ENCODE measurements at places on chromosomes 3 and 15. TPM values are rescaled to one million over a fixed set of nuclear protein-coding genes. Genes with fewer than 3 reads are reported as not detected.

The SKOR1 gene
- 0.69 TPM for total RNA-seq

The CATSPER2 gene
- total RNA-seq = 5.5 TPM

The CLRN1 gene
- total RNA-seq = not detected

The TM4SF18 gene
- total RNA-seq = 4.8 TPM

The ST8SIA2 gene
- 61.8 TPM for total RNA-seq

The PRSS50 gene
- not detected for total RNA-seq

The ALG1L2 gene
- total RNA-seq = not detected

The VWA5B2 gene
- 3.9 TPM for total RNA-seq

The CHRD gene
- 6.0 TPM for total RNA-seq

The IMPG2 gene
- 6.9 TPM for total RNA-seq

The EIF2B5 gene
- total RNA-seq = 40.1 TPM

The CASR gene
- 0.69 TPM for total RNA-seq

The TRAT1 gene
- total RNA-seq = not detected

The ISLR2 gene
- total RNA-seq = 60.2 TPM

The DUOX1 gene
- under 0.01 TPM for total RNA-seq

The DZIP1L gene
- 14.3 TPM for total RNA-seq

The HMCES gene
- 20.8 TPM for total RNA-seq

The DAG1 gene
- 33.4 TPM for total RNA-seq

The GOLGA6B gene
- not detected for total RNA-seq

The ATP8B4 gene
- 11.1 TPM for total RNA-seq

The ASB14 gene
- total RNA-seq = 0.69 TPM

The RPL29 gene
- 715 TPM for total RNA-seq

The REC114 gene
- total RNA-seq = not detected

The FEZF2 gene
- total RNA-seq = 1.6 TPM

The COL7A1 gene
- 3.5 TPM for total RNA-seq

The OR5K2 gene
- total RNA-seq = not detected

The PPP1R14D gene
- not detected for total RNA-seq

The PTH1R gene
- total RNA-seq = 4.2 TPM

The LTF gene
- 0.92 TPM for total RNA-seq

The FRMD5 gene
- 27.9 TPM for total RNA-seq

The AHSG gene
- 0.23 TPM for total RNA-seq

The SLC30A4 gene
- 26.3 TPM for total RNA-seq

The RYR3 gene
- total RNA-seq = 23.1 TPM

The CPLX3 gene
- 0.92 TPM for total RNA-seq

The DLL4 gene
- 5.1 TPM for total RNA-seq

The LACTB gene
- 16.1 TPM for total RNA-seq

The LRRC3B gene
- 39.9 TPM for total RNA-seq

The NOX5 gene
- total RNA-seq = 0.23 TPM

The ZPLD1 gene
- 0.46 TPM for total RNA-seq

The WNT7A gene
- 12.9 TPM for total RNA-seq

The PLA2G4D gene
- under 0.01 TPM for total RNA-seq

The XIRP1 gene
- total RNA-seq = under 0.01 TPM

The PDZRN3 gene
- 35.5 TPM for total RNA-seq

The HGD gene
- 0.69 TPM for total RNA-seq

The BOC gene
- 10.4 TPM for total RNA-seq

The NCEH1 gene
- 13.6 TPM for total RNA-seq

The STAC gene
- 13.8 TPM for total RNA-seq

The TMEM89 gene
- not detected for total RNA-seq

The GOLGA8K gene
- total RNA-seq = 1.2 TPM

The GOLGA6L9 gene
- 5.1 TPM for total RNA-seq

The TGM4 gene
- total RNA-seq = not detected

The TP63 gene
- total RNA-seq = 0.23 TPM

The TIMP4 gene
- total RNA-seq = 11.1 TPM

The ARHGEF26 gene
- total RNA-seq = 15.2 TPM

The SENP7 gene
- total RNA-seq = 75.0 TPM

The CHD2 gene
- total RNA-seq = 136 TPM

The THAP10 gene
- total RNA-seq = 6.0 TPM

All from diencephalon (tissue), 1 donor.